ENCODE measurements at places on chromosomes 11 and 22.

DNA sequence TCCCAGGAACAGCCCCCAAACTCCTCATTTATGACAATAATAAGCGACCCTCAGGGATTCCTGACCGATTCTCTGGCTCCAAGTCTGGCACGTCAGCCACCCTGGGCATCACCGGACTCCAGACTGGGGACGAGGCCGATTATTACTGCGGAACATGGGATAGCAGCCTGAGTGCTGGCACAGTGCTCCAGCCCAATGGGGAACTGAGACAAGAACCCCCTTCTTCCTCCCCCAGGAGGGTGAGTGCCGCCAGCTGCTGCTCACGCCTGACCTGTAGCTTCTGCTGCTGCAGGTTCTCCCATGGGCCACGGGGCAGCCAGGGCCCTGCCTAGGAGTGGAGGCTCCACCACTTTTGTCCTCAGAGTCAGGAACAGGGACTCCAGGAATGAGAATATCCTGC lies 78.2 kb downstream of the VPREB1 start:
- no peak for DNase-seq

DNA sequence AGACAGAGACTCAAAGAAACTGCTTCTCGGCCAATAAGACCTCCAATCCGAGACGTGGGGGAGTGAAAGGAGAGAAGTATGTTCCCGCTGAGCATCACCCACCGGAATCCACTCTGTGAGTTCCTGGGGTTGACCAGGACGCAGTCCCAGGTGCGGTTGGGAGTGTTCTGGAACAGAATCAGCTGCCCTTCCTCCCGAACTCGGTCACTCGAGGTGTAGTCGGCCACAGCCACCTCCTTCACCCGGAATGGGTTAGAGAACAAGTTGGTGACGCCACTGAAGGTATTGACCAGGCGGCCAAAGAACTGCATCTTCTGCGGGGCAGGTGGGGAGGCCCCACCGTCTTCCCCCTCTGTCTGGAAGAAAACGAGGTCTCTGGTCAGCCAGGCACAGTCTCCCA lies 12.5 kb downstream of the PLA2G6 start:
- DNase-seq, result no peak

DNA sequence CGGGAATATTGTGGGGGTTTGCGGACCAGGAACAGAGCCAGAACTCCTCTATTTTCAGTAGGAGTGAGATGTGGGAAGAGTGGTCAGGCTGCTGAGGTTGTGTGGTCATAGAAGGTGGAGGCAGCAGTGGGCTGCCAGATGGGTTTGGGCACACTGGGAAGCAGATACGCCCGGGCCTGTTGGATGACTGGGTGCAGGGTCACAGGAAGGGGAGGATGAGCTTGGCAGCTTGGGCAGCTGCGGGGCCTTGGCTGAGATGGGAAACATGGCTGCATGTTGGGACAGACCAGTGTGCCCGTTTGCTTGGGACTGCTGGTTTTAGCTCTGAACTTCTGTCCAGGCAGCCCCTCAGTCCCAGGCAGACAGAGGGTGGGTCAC lies 11.4 kb downstream of the SHANK3 start:
- DNase-seq, result no peak

GRCh38 chr11:65639623-65640482 lies 2.0 kb downstream of the SIPA1 start:
- peak; percentile 50 for DNase-seq

DNA sequence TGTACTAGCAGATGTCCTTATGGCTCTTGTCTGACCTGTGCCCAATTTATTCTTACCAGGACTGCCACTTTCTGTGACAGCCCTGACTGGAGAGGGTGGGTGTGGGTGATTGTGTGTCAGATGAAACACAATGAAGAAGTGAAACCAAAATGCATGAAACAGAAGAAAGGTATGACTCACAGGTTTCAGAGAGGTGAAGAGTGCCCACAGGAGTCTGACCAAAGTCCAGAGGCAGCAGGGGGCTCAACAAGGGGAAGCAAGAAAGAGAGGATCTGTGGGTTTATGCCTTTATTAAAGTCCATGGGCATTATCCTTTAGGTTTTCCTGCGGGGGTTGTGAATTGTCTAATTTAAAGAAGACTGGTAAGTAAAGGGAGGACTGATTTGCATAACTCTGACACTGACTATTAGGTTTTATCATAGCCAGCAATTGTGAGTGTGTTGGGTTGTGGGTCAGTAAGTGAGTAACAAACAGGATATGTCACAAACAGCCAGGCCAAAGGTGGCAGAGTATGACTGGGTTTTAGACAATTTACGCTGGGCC lies 3.9 kb upstream of the OR4C6 start:
- DNase-seq, result no peak

- DNase-seq, result no peak
Observed at GRCh38 chr11:126426106-126426505, 70.6 kb downstream of the ST3GAL4 start.

DNA sequence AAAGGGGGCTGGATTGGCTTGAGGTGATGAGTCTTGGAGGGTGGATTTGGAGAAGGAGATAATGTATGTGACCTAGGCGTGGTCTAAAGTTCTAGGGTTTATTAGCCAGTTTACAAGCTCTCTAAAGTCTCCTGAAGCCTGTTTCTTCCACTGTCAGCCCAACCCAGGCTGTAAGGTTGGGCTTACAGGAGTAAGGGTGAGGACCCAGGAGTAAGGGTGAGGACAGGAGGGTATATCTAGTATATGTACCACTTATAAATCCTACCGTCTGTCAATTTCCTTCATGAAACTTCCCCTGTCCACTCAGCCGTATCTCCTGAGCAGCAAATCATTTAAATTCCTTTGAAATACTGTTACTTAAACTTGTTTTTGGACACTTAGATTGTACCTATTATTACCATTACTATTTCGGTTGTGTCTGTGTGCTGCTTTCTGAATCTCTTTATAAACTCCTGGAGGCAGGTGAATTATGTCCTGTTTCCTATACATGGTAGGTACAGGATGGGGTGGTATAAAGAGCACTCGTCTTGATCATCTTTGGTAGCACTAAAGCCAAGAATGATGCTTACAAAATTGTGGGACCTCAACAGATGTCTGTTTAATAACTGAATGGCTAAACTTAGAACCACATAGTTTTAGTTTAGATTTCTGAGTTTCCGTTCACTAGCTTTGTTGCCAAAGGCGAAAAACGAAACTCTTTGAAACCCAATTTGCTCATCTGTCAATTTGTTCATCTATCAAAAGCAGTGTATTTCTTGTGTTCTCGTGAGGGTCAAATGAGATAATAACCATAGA lies 192.0 kb downstream of the GRIK4 start:
- no peak for DNase-seq

GRCh38 chr11:92531065-92531739 lies 306.6 kb downstream of the FAT3 start:
- DNase-seq, result no peak

- no peak for DNase-seq
Observed at GRCh38 chr11:84480131-84480530, 1147.0 kb downstream of the DLG2 start.

DNA sequence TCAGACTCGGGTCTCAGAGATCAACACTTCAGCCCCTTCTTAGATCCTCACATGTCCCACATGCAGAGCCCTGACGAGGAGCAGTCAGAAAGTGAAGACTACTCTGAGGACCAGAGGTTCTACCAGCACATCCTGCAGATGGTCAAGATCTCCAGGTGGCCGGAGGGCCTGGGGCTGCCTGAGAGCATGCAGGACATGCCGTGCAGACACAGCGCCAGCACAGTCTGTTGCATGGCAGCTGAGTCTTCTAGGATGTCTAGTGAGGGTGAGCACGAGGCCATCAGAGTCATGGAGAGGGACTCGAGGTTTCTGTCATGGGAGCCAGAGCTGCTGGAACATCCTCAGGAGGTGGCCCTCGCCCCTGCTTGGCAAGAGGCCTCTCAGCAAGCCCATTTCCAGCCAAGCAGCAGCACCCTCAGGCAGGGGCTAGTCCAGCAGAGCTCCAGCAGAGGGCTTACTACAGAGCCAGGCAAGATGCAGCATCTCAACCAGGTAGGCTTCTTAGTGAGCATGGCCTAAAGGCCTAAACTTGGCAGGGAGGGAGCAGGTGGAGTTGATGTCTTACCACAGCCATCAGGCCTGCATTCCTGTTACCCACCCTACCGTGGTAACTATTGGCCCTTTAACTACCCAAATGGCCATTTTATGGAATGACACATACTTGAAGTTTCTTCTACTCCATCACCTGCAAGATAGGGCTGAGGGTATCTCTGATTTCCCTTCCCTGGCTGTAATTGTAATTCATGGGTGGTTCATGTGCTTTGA lies 28.7 kb downstream of the CEP164 start:
- DNase-seq, result no peak

- DNase-seq, result no peak
Observed at GRCh38 chr11:35655254-35655653, 7.3 kb upstream of the TRIM44 start.

GRCh38 chr11:1757861-1758610 lies 5.7 kb downstream of the CTSD start:
- DNase-seq, result peak; percentile 48

- no peak for DNase-seq
Observed at GRCh38 chr11:119160151-119160550, 8.4 kb upstream of the NLRX1 start.

DNA sequence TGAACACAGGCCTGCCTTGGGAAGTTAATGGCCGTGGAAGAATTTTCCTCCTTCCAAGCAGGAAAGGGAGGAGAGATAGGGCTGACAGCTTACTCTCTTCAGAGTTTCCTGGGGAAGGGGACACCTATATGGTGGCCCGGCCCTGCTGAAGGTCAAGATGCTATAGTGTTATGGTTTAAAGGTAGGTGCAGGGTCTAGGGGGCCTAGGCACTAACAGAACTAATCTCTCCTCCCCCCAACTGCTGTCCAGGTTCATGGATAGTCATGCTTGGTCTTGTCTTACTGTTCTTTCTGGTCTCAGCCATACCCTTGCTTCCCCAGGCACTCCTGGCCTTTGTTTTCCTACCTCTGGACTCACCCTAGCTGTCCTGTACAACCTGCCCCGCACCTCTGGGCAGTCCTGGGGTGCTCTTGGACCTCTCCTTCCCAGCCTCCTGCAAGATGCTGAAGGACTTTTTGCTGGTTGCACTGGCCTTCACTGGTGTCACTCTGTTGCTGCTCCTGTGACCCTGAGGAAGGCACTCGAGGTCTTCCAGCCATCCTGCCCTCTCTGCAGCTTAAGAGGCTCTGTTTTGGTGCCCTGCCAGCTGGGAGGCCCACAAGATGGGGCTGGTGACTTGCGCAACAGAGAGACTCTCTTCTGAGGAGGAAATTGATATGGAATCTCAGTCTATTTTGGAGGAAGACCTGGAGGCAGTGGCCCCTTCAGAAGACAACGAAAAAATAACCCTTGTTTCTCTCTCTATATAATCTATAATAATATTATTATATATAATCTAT lies 17.9 kb downstream of the SEC14L3 start:
- no peak for DNase-seq

DNA sequence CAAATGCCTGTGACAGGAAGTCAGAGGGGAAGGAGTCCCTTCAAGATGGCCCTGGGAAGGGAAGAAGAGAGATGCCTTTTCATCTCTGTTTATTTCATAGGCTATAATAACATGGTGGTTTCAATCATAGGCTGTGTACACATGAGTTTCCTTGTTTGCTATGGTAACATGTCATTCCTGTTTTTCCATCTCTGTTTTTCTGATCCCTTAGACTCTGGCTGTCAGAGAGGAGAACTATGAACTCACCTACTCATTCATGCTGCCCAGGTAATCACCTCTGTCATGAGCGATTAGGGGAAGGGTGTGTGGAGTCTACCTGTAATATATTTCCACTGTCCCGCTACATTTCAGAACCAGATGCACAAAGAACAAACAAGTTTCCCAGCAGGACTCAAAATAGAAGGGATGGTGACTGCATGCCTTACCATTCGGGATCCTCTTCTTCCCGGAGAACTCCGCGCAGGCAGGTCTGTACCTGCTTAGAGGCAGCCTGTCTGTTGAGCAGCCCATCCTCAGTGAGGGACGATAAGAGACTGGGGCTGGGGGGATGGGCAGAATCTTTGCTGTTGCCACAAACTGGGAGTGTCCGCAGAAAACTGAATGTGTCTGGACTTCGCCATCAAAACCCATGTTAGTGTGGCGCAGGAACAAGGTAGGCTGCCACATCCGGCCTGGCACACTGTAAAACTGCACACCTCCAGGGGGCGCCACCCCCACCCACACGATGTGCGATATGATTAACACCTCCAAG lies 7.1 kb upstream of the PEX26 start:
- DNase-seq, result no peak

- no peak for DNase-seq
Observed at GRCh38 chr22:45843986-45844385, 133.0 kb downstream of the WNT7B start.

- peak; percentile 70 for DNase-seq
Observed at GRCh38 chr11:11621573-11622339, at the start of gene GALNT18. Gene GALNT18, minus strand, starts transcription at chr11:11622005.

- no peak for DNase-seq
Observed at GRCh38 chr11:103959279-103959942, 77.0 kb upstream of the DDI1 start.

DNA sequence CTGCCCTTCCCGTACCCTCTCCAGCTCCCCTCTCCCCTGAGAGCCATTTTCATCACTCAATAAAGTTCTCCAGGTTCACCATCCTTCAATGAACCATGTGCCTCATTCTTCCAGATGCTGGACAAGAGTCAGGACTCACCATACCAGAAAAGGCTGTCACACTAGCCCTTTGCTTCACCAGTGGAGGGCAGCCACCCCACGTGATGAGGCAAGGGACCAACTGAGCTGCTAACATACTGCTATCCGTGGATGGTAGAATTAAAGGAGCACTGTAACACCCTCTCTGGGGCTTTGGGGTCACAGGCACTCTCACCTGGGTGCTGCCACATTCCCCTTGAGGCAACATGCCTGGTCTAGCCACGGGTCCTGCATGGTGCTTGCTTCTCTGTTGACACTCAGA lies 13.1 kb upstream of the OR5I1 start:
- no peak for DNase-seq

DNA sequence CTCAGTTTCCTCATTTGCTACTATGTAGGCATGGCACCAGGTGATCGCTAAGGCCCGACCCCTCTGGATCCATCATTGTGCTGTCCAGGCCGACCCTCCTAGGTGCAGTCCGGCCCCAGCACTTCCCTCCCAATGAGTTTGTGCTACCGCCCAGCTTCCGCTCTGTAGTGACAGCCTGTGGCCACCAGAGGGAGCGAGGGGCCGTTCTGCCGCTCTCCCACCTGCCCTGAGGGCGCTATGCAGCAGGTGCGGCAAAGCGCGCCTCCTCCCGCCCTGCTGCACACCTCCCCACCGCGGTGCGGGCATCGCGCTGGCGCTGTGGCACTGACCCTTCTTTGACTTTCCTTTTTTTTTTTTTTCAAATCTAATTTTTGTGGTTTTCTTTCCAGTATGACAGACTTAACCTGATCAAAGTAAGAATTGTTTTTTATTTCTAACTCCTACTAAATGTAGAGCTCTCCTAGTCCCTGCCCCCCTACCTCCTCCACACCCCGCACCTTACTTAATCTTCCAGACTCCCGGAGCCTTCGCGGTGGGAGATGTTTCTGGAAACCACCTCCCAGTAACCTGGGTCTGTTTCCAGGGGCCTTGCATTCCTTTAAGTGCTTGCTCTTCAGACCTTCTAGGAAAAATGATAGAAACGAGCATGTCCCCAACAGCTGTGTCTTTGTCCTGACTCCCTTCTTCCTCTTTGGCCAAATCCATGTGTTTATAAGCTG lies 73.7 kb downstream of the SCN3B start:
- DNase-seq, result peak; percentile 71

All from stimulated activated CD4-positive, alpha-beta T cell treated with anti-CD3 and anti-CD28 coated beads, Interleukin-2, amount 100 ng/mL, for 24 hours (primary cell).